ENCODE measurements at places on chromosomes 3 and 15.
A peak's percentile ranks its signal among the peaks of the same experiment; 100 is the strongest.

DNA sequence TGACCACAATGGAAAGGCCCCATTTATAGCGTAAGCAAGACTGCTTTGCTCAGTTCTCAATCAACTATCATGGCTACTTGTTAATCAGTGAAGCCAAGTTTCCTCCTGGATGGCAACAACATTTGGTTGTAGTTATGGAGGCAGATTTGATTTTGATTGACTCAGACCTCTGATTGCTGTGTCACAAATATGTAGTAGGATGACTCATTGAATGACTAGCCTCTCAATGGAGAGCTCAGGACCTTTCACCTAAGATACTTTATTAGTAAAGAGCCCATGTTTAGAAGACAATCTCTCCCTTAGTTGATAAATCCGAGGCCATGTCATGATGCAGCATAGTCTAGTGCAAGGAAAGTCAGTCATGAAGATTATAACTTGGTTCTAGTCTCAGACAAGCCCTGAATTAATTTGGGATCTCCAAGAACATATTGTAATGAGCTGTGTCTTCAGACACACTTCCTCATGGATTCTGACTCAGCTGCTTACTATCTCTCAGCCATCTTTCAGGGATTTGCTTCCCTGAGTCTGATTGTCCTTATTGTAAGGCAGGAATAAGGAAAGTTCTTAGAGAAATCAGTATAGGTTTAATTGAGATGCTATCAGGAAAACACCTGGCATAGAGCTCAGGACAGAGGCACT lies 397.4 kb upstream of the TMCO5A start:
- DNase-seq: no peak

DNA sequence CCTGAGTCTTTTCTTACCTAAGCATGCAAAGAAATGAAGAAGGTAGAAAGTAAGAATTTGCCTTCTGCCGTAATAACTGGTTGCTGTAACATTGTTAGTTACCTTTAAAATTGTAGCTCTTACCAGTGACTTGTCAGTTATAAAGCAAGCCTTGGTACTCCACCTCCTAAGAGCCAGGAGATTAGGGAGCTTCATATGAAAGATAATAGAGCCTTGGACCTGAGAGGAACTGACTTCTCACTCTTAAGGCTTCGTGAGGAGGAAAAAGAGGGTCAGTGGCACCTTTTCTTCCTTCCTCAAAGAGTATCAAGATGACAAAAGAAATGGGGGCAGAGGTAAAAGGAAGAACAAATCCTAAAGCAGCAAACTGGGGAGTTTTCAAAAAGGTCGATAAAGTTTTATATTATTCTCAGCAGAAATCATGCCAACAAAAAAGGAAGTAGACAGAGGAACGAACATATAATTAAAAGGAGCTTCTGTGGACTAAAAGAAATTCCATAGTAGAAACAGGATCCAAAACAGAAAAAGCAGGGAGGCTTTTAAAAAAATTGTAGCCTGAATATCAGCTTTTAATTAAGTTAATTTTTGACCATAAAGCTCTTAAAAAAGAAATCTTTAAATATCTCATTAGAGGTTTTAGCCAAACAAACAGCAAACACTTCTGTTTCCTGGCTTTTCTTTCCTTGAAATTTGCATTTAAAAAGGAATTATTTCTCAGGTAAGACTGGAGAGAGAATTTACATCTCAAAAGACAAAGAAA lies 847.1 kb upstream of the ALCAM start:
- no peak for DNase-seq

DNA sequence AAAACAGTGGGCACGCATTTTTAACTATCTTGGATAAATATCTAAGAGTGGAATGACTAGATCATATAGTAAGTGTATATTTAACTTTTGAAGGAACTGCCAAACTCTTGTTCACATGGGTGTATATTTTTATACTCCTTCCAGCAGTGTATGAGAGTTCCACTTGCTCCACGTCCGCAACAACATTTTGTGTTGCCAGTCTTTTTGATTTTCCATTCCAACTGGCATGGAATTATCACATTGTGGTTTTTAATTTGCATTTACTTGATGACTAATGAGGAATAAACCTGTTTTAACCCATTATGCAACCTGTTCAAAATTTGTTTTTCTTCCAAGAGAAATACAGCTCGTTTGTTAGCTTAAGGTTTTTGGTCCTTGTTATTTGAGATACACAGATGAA lies 51.6 kb downstream of the ZNF621 start:
- DNase-seq: no peak

DNA sequence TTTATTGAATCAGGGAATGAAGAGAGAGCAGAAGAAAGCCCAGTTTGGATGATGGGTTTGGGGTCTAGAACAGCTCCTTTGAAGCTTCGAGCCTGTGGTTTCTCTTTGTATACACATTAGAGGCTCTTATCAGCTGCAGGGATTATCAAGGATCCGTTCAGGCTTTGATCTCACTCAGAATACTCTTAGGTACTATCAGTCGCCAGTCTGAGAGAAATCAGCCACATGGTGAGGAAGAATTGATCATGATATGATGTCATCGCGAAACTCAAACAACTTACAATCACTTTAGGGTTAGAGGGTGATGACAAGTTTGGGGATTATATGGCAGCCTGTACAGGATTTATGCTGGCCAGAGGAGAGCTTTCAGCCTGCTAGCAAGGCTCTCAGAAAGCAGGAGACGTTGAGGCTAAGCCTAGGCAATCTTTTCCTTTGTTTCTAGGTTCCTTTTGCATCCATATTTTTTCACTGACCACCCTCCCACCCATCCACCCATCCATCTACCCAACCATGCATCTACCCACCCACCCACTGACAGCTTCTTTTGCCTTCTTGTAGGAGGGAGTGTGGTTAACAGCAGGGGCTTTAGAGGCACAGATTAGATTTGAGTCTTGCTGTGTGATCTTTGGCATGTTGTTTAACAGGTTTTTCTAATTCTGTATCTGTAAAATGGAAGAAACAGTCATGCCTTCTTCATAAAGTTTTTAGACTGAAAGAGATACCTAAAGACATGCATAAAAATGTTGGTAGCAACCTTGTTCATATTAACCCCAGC lies 330.4 kb upstream of the LRRFIP2 start:
- DNase-seq: no peak

- DNase-seq: peak; percentile 79
These were observed at the start of gene SEMA6D for GRCh38 chr15:47717036-47717612. SEMA6D (plus strand) TSS chr15:47717505; CDS start chr15:47759799, 42,294 bp downstream.

GRCh38 chr15:34501131-34501530 lies 63.5 kb upstream of the GOLGA8A start:
- no peak for DNase-seq

DNA sequence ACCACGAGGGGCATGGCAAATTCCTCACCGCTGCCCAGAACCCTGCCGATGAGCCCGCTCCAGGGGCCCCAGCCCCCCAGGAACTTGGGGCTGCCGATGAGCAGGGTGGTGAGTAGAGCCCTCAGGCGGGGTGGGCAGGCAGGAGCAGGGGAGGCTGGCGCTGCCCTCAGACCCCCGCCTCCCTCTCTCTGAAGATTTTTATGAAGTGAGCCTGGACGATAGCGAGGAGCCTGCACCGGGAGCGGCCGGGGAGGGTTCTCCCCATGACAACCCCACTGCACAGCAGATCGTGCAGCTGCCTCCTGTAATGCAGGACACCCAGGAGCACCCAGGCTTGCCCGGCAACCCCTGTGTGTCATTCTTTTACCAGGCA lies 56.7 kb upstream of the UBE2Q2 start:
- DNase-seq: no peak

DNA sequence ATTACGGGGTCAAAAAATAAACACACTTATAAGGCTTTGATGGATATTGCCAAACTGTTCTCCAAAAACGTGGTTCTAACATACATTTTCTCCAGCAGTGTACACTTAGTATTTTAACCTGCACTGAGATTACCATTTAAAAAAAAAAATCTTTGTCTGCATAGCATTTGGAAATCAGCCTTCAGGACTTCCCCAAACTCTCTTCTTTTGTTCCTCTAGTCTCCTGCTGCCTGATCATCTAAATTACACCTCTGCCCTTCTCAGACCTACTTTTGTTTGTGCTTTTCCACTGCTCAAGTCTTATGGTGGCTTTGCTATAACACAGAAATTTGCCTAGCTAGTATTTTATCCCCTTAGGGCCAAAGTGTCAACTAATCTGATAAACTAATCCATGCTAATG lies 3.8 kb downstream of the NCEH1 start:
- no peak for DNase-seq

DNA sequence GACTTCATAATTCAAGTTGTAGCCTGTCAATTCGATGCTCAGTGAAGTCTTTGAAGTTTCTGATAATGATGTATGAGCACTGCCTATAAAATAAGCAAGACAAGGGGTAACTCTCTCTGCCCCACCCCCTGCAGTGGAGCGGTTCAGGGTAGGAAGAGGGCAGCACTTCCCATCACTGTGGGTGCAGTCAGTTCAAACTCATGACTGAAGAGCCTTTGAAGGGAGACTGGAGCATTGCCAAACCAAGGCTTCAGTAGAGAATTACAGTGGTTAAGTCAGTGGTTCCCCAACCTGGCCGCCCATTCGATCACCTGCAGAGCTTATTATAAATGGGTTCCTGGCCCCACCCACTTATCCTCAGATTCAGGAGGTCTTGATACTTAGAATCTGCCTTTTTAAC lies 190.6 kb downstream of the SHQ1 start:
- DNase-seq: peak; percentile 27

DNA sequence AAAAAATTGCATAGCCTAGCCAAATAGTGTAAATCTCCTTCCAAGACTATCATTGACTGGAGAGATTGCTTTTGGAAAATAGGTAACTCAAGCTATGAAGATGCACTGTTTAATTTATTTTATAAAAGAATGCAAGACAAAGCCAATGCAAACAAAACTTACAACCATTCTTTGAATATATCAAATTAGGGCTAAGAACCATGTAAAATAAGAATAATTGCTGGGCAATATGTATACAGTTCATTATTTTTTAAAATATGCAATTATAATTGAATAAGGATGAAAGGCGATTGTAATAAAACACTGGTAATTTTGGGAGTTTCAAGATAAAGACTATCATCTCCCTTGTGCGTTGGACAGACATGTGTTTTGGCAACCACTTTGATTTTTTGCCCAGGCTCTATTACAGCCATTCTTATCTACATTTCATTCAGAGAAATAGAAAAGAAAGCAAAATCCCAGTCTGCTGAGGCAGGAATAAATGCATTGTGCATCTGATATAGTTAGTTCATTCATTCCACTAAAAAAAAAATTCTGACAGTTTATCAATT lies 242.3 kb upstream of the ROBO1 start:
- no peak for DNase-seq

DNA sequence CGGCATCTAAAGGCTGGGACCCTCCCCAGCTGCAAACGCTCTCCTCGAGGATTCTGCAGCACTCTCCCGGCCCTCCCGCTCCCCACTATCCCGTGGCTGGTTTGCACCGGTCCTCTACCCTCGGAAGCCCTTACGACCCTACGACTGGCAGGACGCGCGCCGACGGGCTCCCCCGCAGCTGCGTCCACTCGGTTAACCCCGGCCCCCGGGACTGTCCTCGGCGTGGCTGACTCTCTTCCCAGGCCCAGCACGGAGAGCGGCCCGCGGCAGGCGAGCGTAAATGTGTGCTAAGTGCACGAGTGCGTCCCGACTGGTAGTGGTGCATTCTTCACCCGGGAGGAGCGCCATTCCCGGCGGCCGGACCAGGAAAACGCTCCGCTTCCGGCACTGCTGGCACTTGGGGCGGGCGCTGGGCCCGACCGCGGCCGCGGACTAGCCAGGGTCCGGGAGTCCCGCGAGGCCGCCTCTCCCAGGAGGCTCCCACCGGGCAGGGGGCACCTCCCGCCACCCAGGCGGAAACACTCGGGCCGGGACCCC lies 508 bp downstream of the GORASP1 start:
- DNase-seq: peak; percentile 70

- no peak for DNase-seq
These were observed 5.7 kb upstream of the EXOG start for GRCh38 chr3:38490281-38491030.

DNA sequence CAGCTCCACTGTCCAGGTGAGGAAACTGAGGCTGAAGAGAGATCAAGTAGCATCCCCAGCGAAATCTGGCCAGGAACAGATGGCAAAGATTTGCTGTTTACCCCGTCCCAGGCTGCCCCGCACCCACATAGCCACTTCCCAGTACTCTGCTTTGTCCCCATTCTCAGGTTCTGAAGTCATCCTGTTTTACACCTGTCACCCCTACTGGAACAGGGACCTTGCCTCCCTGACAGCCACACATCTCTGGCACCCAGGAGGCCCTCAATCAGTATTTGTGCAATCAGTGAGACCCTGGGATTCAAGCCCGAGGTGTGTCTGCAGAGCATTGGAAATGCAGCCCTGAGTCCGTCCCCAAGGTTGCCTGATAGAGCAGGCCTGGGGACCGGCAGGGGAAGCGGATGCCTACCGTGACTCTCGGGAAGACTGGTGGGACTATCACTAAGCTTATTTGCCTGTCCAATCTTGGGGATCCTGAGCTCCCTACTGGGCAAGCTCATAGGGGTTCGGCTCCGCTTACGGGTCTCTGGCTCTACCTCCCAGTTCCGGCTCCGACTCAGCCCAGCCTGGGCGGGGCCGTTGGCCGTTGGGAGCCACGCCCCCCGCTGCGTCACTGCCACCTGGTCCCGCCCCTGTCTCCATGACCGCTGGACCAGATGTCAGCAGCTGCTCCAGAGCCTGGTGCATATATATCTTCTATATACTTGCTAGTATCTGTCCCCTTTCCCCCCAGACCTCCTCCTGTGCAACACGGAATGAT lies 17.5 kb upstream of the FANCD2 start:
- peak; percentile 91 for DNase-seq
